CD4-positive, alpha-beta memory T cell (primary cell): ENCODE measurements at places on chromosomes 12 and 14. TPM values are rescaled to one million over a fixed set of nuclear protein-coding genes. Genes with fewer than 3 reads are reported as not detected.

RNASE4 gene
- total RNA-seq = 2.6 TPM

- no peaks in the 10 kb centered on the region for H3K4me1 ChIP-seq
- H3K4me3 ChIP-seq = no peak overlapping the region
- H3K27ac ChIP-seq = no peak overlapping the region
- H3K27me3 ChIP-seq = no peaks in the 10 kb centered on the region
- H3K36me3 ChIP-seq = no peaks in the 10 kb centered on the region
- DNase-seq = no peak
Measured at GRCh38 chr12:95343461-95344230, 126.0 kb downstream of the VEZT start.

- H3K27ac ChIP-seq = no peak overlapping the region
- no peaks in the 10 kb centered on the region for H3K36me3 ChIP-seq
- DNase-seq = peak; percentile 14
- H3K4me1 ChIP-seq = no peaks in the 10 kb centered on the region
- no peaks in the 10 kb centered on the region for H3K27me3 ChIP-seq
- no peak overlapping the region for H3K4me3 ChIP-seq
Measured at GRCh38 chr12:64273527-64274403, 51.7 kb upstream of the KICS2 start.

EML1 gene
- 0.22 TPM for total RNA-seq

DNA sequence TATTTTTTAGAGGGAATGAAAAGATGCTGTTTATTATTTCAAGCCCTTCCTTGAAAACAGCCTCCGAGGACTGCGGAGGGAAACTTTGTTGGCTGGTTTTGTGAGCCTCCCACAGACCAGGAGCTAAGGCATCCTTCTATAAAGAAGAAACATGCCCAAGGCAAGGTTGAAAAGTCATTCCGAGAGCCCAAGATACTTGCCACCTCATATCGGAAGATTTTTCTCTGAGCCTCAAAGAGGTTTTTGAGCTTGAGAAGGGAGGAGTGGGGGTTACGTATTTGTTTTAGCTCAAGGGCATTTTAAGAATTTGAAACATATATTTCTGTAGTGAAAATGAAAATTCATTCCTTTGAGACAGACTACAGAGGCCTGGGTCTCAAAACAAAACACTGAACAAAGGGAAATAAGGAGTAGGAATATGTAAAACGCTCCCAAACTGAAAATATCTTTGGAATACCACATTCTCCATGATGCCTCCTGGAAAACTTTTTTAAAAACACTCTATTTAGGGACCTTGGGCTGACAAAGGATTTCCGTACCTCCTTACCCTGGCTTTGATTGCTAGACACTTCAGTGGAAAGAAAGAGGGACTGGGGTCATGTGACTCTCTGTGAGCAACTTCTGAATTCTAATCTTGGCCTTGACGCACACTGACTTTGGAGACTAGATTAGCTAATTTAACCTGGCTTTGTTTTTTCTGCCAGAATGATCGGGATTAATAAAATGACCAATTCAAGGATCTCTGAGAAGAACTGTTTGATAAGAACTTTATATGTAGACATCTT is 180.9 kb downstream of the SRGAP1 start:
- H3K4me1 ChIP-seq = no peaks in the 10 kb centered on the region
- DNase-seq = no peak
- H3K27me3 ChIP-seq = no peaks in the 10 kb centered on the region
- no peaks in the 10 kb centered on the region for H3K36me3 ChIP-seq

GRCh38 chr14:101072945-101073597 is 169.5 kb upstream of the RTL1 start:
- DNase-seq = no peak
- no peaks in the 10 kb centered on the region for H3K36me3 ChIP-seq
- H3K27ac ChIP-seq = no peak overlapping the region
- no peak overlapping the region for H3K4me3 ChIP-seq
- no peaks in the 10 kb centered on the region for H3K27me3 ChIP-seq

TMEM121 gene
- total RNA-seq = 5.4 TPM
